ENCODE measurements at places on chromosomes 3 and 15. TPM values are rescaled to one million over a fixed set of nuclear protein-coding genes. Genes with fewer than 3 reads are reported as not detected.

- DNase-seq, result no peak
Measured at GRCh38 chr3:14126017-14126886, 1.4 kb downstream of the TMEM43 start.

GRCh38 chr3:49895791-49896190 is 7.9 kb downstream of the MST1R start:
- DNase-seq, result no peak

- DNase-seq, result no peak
Measured at GRCh38 chr15:86203462-86203861, 123.8 kb downstream of the AGBL1 start.

DNA sequence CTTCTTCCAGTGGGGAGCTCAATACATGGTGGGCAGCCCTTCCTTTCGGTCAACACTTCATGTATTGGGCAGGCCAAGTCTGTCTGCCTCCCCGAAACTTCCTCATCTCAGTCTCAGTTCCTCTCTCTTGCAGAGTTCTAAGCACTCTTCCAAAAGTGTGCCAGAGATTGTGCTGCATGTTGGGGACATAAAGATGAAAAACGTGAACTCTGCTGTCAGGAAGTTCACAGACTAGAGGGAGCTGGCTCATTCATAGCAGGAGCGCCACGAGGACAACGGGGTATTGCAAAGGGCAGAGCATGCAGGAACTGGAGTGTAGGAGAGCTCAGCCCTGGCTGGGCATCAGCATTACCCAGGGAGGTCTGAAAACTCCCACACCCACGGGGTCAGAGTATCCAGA is 15.3 kb upstream of the EPHB3 start:
- DNase-seq, result peak; percentile 42

- DNase-seq, result no peak
Measured at GRCh38 chr3:70011582-70011981, 12.0 kb downstream of the SAMMSON start.

- DNase-seq, result peak; percentile 74
Measured at GRCh38 chr15:60590935-60591495, 112.1 kb upstream of the ICE2 start.

DNA sequence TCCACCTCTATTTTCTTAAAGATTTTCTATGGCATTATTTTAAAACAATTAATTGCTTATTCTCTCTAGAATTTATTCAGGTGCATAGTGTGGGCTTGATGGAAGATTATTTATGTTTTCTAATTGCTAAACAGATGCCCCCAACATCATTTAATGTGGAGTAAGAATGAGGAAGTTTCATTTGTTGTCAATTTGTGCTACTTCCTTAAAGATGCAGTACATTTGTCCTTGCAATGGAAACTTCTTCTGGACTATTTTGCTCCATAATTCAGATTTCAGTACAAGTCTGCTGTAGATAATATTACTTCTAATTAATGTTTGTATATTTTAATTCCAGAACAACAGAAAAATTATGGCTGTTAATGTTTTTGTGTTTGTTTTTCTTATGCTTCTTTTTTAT is 104.8 kb downstream of the TGFBR2 start:
- no peak for DNase-seq

- DNase-seq, result peak; percentile 80
Measured at GRCh38 chr3:169772305-169772896, 795 bp upstream of the MYNN start.

Gene BTBD1
- 100 TPM for polyA plus RNA-seq
